KG1 (cell line): ENCODE measurements at places on chromosomes 2 and 18.
A peak's percentile ranks its signal among the peaks of the same experiment; 100 is the strongest.

GRCh38 chr2:23925702-23926289 lies 1.1 kb downstream of the ATAD2B start:
- peak; percentile 83 for DNase-seq

DNA sequence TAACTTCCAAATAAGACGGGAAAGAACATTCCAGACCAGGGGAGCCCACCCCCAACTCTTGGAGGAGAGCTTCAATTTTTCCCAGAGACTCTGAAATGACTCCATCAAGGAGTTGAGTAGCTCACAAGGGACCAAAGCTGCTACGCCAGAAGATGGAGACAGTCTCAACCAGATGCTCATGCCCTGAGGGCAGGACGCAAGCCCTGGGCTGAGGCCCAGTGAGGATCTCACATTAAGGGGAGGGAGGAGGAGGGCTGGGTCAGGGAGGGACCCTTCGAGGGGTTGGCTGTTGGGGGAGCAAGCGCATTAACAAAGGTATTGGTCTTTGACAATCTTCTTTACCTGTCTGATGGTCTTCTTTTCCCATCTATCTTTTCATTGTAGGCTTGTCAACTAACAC lies 141.3 kb upstream of the SLC1A4 start:
- no peak for DNase-seq

DNA sequence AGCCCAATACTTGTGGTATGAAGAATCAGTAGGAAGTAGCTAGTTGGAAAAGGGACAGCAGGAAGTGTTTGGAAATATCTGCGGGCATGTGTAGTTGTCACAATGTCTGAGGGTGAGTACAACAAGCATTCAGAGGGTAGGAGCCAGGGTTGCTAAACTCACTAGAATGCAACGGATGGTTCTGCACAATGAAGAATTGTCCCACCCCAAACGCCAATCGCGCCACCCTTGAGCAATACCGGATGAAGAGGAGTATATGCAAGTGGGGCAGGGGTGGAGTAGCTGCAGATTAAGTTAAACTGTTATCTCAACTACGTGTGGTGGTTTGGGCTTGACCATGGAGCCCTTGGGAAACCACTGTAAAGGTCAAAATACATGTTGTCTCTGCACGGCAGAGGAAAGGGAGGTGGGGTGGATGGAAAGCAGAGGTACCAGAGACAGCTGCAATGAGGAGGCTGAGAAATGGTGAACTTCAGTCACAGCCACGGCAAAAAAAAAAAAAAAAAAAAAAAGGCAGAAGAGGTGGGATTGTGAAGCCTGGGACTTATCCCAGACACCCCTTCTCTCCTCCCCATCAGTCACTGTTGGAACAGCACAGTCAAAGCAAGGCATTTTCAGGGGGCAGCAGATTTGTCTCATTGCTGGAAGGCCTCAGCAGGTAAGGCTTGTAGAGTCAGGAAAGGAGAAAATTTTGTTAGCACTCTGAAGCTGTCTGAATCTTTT lies 5.2 kb downstream of the CCL20 start:
- DNase-seq, result no peak

GRCh38 chr2:45723857-45724256 lies 72.4 kb downstream of the PRKCE start:
- no peak for DNase-seq

GRCh38 chr2:156890529-156891148 lies 366.9 kb upstream of the GALNT5 start:
- DNase-seq, result no peak

DNA sequence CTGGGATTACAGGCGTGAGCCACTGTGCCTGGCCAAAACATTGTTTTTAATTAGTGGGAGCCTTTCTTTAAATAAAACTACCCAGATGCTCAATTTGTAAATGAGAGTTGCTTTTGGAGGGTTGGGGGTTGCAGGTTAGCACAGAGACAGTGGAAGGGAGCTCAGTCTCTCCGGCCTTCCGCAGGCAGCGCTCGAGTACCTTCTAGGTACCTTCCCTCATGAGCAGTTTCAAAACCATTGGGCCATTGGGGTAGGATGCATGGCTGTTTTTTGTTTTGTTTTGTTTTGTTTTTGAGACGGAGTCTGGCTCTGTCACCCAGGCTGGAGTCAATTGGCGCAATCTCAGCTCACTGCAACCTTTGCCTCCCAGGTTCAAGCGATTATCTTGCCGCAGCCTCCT lies 19.0 kb downstream of the SLC66A3 start:
- no peak for DNase-seq

- DNase-seq, result no peak
Observed at GRCh38 chr2:218002845-218003180, at the start of gene TNS1. Gene TNS1, minus strand, starts transcription at chr2:218002995. Its CDS starts 123 bp downstream, at chr2:218002872.

DNA sequence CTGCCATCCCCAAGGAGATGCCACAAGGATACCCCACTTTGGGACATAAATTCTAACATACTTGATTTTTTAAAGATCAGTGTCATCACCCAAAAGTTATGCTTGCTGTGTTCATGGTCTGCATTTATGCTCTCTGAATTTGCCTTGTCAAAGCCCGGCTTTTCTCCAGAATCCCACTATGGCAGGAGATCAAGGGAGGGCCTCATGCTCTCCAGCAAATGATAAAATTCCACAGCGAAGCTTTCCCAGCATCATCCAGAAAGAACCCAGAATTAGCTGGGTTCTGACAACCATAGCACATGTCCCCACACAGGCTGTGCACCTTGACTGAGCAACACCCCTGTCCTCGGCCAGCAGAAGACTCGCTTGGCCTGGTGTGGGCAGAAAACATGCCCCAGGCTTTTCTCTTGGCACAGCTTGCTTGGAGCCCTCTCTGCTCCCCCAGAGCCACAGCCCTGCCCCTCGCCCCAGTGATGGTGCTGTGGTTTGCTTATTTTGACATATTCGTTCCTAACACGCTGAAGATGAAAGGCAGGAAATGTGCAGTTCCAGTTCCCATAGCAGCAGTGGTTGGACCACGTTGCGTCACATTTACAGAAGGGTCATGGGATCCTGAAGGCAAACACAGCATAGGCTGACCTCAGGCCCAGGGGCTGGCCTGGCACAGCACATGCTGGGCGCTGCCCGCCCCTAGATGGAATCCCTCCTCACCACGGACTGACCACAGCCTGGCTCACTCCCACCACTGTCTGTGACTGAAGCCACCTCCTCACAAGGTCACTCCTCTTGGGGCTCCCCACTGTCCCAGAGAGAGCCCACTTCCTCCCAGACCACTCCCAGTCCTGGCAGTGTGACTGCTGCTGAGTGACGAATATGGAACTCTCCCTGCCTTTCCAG lies 14.1 kb upstream of the CHRNA1 start:
- DNase-seq, result no peak

GRCh38 chr2:103789381-103790095 lies 1027.7 kb downstream of the TMEM182 start:
- no peak for DNase-seq

DNA sequence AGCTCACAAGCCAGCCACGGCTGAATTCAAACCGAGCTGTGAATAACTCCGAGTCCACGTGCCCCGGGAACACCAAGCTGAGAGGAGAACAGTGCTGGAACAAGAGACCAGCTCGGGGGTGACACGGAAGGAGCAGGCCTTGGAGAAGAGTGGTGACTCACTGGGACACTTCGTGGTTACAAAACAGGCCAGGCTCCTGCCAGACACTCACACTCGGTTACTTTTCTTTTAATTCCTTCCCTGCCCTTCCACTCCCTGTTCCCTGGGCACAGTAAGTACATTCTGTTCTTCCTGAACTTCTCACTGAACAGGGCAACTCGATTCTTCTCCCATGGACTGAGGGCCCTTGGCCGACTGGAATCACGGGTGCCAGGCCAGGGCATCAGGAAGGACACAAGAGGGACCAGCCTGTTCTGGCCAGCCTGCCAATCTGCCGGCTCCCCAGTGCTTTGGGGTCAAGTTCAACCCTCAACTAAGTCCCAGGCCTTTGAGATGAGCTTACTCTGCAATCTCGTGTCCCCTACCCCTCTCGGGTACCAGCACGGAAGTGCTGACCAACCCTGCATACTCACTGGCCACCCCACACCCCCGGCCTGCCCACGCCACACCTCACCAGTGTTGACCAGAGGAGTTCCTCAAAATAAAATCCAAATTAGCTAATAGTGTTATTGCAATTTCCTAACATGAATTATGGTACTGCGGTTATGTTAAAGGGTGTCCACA lies 87.5 kb downstream of the TFCP2L1 start:
- no peak for DNase-seq

- no peak for DNase-seq
Observed at GRCh38 chr2:38740851-38741731, 10.1 kb downstream of the SRSF7 start.

GRCh38 chr2:199943373-199943772 lies 11.9 kb downstream of the TYW5 start:
- DNase-seq, result no peak

GRCh38 chr18:33923980-33924379 lies 300.7 kb downstream of the NOL4 start:
- no peak for DNase-seq

GRCh38 chr2:99461828-99462483 lies 27.9 kb downstream of the REV1 start:
- DNase-seq, result no peak

GRCh38 chr2:179711375-179711774 lies 150.0 kb downstream of the ZNF385B start:
- no peak for DNase-seq

DNA sequence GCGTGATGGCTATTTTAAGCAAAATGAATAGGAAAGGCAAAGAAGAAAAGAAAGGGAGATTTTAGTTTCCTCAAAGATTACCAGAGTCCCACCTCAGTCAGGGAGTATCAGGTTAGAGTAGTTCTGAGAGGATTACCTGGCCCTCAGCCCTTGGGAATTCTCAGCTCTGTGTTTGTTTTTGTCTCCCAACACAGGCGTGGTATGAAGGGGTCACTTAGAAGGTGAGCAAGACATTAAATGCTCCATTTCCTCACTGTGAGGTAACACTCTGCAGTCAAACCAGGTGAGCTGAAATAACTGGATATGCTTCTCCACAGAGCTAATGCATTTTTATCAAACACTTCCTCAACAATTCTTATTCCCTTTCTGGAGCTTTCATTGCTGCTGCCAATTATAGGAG lies 232.2 kb downstream of the IKZF2 start:
- no peak for DNase-seq

GRCh38 chr2:168230389-168230788 lies 17.0 kb downstream of the STK39 start:
- no peak for DNase-seq

GRCh38 chr2:107338059-107338458 lies 452.1 kb upstream of the ST6GAL2 start:
- no peak for DNase-seq

GRCh38 chr2:221431477-221431876 lies 140.6 kb downstream of the EPHA4 start:
- DNase-seq, result no peak

GRCh38 chr18:6683112-6683876 lies 46.2 kb upstream of the ARHGAP28 start:
- DNase-seq, result no peak

- DNase-seq, result no peak
Observed at GRCh38 chr2:23107327-23107941, 277.5 kb upstream of the KLHL29 start.

DNA sequence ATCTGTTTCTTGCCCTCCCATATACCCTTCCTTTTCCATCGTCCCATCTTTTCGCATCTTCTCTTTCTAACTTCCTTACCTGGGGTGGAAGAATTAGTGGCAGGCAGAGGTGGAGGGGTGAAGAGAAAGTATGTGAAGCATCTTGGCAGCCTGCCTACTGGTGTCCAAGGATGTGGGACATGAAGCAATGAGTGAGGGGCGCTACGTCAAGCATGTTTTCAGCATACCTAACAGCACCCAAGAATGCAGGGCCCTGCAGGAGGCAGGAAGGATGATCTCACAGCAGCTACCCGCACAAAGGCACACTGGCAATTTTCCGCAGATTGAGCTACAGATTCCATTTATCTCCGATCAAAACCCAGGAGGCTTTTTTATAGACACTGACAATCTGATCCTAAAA lies 42.2 kb downstream of the METTL4 start:
- DNase-seq, result no peak

GRCh38 chr2:12624905-12625598 lies 91.7 kb upstream of the TRIB2 start:
- no peak for DNase-seq

DNA sequence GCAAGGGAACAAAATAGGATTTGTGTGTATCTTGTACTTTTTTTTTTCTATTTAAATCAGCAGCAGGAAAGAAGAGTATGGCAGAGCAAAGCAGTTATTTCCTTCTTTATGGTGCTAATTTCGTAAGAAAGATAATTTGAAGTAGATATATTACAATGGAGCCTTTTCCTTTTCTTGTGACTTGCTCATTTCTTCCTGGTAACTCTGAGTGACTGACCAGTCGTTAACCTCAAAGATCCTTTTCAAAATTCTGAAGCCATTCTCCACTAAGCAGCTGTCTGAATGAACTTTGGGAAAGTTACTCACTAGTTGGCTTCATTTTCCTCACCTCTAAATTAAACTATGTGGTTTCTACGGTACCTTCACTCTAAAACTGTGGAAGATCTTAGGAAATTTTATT lies 24.6 kb downstream of the AFTPH start:
- no peak for DNase-seq

GRCh38 chr18:32346671-32347070 lies 124.0 kb downstream of the GAREM1 start:
- DNase-seq, result no peak

DNA sequence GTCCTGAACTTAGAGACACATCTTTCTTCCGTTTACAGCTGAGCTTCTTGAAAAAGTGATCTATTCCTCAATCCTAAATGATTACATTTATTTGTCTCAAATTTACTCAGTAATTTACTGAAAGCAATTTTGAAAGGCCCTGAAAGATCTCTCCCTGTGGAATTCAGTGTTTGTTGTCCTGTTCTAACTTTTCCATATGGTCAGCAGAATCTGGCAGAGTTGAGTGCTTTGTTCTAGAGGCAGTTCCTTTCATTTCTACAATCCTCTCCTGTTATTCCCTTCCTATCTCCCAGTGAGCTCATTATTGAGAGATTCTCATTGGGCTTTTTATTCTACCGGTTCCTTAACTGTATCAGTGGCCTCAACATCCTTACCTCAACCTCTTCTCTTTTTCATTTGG lies 36.5 kb upstream of the REG3G start:
- DNase-seq, result no peak

DNA sequence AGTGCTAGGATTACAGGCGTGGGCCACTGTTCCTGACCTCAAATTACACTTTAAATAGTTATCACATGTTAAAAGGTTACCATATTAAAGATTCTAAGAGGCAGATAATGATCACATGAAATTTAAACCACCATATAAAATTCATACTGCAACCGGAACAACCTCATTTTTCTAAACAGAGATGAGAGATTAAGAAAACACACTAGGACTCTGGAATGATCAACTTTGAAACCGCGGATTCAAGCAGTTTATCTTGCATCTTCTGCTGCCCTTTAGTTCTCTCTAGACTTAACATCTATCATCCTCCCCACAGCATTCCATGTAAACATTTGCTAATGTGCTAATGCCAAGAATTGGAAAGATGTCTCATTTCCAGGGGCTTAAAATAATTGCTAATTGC lies 115.8 kb downstream of the PIGN start:
- no peak for DNase-seq

GRCh38 chr18:41681138-41681880 lies 273.7 kb upstream of the PIK3C3 start:
- DNase-seq, result no peak

- no peak for DNase-seq
Observed at GRCh38 chr2:11805920-11806319, 59.5 kb downstream of the LPIN1 start.
